ENCODE measurements at places on chromosomes 3 and 15.
A peak's percentile ranks its signal among the peaks of the same experiment; 100 is the strongest.

DNA sequence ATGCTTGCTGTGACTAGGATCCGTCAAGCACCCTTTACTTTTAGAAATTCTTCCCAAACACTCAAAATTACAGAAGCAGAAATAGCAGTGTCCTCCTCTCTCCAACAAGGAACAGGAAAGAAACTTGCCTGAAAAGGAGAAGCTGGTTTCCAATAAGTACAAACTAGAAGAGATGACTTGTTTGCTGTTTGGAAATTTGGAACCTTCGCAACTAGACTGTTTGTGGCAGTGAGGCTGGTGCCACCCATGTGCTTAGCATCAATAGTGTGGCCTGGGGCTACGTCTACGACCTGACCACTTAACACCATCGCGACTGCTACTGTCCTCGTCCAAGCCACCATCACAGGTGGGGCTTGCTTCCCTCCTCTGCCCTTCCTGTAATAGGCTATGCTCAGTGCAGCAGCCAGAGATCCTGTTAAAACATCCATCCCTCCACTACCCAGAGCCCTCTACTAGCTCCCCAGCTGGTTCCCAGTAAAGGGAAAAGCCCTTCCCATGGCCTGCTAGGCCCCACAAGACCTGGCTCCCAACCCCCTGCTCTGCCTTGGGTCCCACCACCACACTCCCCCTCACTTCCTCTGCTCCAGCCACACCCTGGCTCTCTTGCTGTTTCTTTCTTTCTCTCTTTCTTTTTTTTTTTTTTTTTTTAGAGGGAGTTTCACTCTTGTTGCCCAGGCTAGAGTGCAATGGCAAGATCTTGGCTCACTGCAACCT is 52.6 kb upstream of the CCR2 start:
- DNase-seq: no peak

DNA sequence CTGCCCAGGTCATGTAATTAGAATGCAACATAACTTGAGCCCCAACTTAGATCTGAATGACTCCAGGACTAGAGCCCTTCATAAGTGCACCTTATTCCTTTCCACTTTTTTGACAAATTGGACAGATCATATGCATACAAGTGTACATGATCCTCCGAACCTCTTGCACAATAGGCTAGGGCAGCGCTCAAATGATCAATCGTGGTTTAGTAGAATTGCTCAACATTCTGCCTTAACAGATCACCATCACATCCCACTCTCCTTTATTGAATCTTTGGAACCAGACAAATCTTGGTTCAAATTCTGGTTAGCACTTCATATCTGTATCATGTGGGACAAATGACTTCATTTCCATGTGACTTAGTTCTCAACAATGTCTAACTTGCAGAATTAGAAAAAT is 106.8 kb upstream of the CDIN1 start:
- DNase-seq: no peak

GRCh38 chr3:196175722-196176121 is 35.5 kb downstream of the ZDHHC19 start:
- DNase-seq: no peak

DNA sequence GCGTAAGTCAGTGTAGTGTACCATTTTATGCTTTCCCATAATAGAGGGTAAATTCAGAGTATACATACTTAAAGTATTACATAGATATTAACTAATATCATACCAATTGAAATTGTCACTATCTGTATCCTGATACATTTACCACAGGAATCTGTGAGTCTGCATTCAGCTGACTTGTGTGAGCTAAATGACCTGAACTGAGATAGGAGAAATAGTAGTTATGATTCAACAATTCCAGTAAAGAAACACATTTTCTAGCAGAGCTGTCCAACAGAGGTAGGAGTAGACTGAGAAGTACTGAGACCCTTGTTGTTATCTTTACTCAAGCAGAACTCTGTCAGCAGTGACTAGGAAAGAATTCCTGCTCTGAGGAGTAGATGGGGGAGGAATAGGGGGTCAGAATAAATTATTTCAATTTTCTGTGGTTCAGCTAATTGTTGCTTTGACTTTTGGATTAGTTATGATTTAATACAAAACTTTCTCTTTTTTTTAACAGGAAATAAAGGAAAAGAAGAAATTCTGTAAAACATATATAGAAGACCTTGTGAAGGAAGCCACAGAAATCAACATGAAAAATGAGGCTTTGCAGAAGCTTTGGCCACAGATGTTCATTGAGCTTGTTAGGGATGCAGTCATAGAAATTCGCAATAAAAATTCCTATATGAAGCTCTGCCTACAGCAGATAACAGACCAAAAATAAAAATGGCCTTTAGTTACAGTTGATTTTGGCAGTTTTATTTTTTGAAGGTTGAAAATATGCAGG is 66.2 kb upstream of the THSD4 start:
- peak; percentile 96 for DNase-seq

DNA sequence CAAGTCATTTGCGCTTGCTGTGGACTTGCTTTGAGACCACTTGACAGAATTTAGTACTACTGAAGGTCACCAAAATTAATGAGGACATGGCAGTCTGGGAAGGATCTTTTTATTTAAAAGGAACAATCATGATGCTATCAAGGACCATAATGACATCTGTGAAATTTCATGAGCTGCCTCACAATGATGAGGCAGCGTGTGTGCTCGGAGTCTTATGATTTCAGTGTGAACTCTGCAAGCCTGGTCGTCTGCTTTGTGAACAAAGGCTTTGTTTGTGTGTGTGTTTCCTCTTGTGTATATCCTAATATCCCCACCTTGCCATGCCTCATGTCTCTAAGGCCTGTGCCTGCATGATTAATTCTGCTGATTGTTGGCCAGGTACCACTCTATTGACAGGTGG is 46.7 kb downstream of the RAD54L2 start:
- DNase-seq: no peak

DNA sequence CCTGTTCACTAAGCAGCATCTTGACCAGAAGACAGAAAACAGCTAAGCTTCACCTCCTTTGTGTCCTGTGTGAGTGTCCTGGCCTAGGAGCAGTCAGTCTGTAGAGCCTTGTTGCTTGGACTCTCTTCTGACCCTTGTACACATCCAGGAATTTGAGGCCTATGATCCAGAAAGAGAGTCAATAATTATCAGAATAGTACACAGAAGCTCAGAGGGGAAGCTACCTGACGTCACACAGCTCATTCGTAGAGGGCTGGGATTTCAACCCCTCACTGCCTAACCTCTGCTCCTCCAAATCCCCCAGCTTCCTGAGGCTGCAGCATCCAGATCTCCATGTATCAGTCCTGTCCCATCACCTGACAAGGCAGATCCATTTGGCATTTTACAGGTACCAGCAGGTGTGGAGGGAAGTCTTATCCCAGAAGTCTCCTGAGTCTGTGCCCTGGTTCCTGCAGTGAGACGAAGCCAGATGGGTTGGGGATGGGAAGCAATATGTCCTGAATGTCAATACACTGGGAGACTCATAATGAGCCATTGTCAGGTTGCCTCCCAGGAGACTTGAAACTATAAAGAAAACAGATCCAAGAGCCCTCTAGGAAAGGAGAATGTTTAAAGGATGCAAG is 203.1 kb downstream of the MINAR1 start:
- DNase-seq: no peak

Measured in fibroblast of skin of left quadriceps (primary cell).